ENCODE measurements at places on chromosomes 7 and 10.

- DNase-seq = no peak
These were observed 63.7 kb upstream of the IL6 start for GRCh38 chr7:22663357-22663718.

DNA sequence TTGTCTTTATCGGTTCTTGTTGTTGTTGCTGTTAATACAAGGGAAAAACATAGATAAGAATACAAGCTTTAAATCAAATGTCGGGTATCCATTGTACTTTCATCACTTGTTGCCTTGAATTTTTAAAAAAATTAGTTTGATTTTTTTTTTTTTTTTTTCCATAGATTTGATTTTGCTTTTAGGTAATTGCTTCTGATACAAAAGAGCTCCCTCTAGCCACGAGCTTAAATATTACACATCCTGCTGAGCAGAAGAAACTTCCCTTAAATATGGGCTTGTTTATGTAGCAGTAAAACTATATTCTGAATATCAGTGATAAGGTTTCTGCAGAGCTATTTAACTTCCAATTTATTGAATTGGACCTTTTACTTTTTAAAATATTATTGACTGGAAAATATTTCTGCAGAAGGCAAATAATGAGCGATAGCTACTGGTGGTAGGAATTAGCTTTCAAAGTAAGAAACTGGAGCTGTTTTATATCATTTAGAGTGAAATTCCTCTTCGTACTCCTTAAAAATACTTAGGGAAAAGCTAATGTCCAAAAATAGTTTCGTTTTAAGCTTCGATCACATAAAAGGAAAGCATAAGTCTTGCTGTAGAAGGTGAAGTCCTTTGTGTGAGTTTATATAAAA is 216.9 kb downstream of the POLR1F start:
- DNase-seq = no peak

- DNase-seq = no peak
These were observed 101.9 kb upstream of the PRSS58 start for GRCh38 chr7:142359694-142360279.

DNA sequence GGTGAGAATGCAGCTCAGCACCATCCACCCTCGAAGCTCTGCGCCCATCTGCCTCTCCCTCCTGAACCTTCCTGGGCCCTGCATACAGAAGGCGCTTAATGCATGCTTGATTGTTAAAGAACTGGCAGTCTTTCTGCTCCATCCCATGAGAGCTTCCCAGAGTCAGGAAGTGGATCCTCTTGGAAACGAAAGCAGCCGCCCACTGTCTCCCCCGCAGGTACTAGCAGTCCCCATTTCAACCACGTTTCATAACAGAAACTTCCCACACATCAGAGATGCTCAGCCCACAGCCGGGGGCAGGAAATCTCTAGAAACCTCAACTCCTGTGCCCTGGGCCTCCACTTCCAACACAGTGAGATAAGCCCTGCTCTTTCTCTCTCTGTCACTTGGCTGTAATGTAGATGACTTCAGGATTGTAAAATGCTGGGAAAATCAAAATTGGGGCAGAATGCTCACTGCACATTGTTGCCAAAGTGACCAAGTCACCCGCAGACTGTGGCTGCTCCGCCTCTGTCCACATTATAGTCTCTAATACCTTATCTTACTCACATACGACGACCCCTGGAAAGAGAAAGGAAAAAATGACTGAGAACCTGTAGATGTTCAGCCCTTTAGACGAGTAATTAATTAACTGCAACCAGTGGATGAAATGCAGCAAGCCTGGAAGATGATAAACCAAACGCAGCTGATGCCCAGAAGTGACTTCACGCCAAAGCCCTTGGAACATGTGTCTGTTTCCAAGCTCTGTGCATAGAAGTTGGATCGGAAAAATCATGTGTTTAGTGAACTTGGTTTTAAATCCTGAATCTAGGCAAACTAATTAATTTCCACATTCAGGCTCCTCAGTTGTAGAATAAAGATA is 28.5 kb downstream of the GSDME start:
- no peak for DNase-seq

DNA sequence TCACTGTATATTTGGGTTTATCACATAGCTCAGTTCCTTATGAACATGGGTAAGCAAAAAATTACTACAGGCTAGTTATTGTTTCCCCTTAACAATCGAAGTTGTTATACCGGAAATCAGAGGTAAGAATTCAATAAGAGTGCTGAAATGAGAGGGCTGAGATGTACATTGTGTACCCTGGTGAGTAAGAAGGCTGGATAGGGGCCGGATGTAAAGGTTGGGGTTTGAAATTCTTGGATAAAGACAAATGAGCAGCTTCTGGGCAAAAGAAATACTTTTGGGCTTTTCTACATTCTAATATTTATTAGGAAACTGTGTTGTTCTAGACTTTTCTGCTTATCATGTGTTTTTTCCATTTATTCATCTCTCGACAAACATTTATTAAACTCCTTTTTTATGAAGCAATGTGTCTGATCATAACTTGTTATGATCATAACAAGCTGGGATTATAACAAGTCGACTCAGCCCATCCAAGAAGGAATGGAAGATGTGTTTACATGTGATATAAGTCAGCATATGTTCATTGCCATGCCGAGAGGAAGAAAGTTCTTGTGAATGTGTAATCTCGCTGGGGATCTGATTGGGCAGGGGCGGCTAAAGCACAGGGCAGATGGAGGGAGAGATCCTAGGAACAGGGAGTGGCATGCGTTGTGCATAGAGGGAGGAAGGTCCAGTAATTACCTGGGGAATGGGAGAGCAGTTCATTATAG is 155.3 kb downstream of the PLXDC2 start:
- DNase-seq = no peak

Data from NCI-H2081 treated with DMSO at 0.1 percent for 48 hours (cell line).